Cerebellum (tissue), 4 donors: ENCODE measurements at places on chromosomes 7 and 10. TPM values are rescaled to one million over a fixed set of nuclear protein-coding genes. Genes with fewer than 3 reads are reported as not detected.

Gene CCL24
- not detected for total RNA-seq

Gene MKLN1
- total RNA-seq = 72.7 TPM

Gene AGR2
- 1.9 TPM for total RNA-seq

Gene ZNF467
- total RNA-seq = 3.2 TPM

Gene GNAT3
- total RNA-seq = 2.1 TPM

Gene PPP3CB
- 90.7 TPM for total RNA-seq

Gene IGF2BP3
- total RNA-seq = 52.7 TPM

Gene MARVELD1
- 3.6 TPM for total RNA-seq
